ENCODE measurements at places on chromosomes 12 and 14.
A peak's percentile ranks its signal among the peaks of the same experiment; 100 is the strongest.

DNA sequence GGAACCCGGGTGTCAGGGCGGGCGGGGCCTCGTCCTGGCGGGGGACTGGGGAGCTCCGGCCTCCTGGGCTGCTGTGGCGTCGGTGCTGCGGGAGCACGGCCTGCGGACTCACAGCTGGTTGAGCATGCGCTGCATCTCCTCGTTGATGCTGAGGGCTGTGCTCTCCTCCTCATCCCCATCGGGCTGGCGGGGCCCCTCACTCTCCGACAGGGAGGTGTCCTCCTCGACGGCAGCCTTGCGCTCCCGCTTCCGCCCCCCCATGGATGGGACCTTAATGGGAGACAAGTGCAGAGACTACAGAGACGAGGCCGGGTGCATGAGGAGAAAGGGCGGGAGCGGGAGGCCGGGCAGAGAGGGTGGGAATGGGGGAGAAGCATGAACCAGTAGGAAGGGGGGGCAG lies 7.3 kb downstream of the IFFO1 start:
- no peak for DNase-seq

DNA sequence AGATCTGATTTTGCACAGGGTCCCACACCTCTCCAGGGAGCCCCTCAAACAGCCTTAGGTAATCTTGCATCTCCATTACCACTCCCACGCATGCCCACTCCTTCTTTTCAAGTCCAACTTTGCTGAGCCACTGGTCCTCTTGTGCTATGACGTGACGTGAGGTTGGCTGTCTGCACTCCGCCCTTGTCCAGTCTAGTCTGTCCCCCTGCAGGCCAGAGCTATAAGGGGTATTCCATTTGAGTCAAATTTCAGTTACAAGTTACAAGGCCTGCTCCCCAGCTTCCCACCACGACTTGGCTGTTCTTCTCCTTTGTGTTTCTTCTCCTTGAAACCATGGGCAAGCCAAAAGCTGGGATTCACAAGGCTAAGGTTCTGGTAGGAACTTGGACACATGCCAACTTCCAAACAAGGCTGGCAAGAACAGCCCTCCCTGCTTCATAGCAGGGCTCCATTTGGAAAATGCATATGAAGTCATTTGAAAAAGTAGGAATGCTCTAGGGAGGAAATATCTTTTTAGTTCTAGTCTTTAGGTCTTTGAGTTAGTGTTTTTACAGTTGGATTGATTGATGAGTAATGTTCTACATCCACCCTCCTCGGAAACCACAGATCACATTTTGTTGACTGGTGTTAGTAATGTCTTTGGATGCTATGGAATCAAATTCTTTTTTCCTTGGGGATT lies 49.1 kb downstream of the KCNA1 start:
- no peak for DNase-seq

DNA sequence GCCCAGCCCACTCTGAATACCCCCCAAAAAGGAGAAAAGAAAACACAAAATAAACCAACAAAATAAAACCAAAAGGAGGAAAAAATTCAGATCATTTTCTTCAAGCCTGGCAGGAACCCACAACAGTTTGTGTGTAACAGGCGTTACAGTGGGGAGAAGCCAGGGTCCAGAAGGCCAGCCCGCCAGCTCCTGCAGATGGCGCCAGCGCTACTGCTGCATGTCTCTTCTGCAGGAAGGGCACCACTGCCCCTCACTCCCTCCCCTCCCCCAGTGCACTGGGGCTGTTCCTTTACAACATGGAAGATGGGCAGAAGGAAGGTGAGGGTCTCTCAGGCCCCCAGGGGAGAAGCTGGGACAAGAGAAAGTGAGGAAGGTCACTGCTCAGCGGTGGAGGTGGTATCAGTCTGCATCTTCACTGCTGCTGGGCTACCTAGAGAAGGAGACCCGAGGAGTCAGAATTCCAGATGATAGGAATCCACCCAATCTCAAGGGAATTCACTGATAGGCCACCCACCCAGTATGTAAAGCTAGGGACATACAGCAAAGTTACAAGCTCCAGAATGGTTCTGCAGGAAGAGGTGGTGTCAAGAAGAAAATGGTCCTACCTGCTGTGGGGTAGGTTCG lies 2.3 kb upstream of the NOP2 start:
- DNase-seq = no peak

- no peak for DNase-seq
Observed at GRCh38 chr14:99118046-99118721, 153.8 kb downstream of the BCL11B start.

DNA sequence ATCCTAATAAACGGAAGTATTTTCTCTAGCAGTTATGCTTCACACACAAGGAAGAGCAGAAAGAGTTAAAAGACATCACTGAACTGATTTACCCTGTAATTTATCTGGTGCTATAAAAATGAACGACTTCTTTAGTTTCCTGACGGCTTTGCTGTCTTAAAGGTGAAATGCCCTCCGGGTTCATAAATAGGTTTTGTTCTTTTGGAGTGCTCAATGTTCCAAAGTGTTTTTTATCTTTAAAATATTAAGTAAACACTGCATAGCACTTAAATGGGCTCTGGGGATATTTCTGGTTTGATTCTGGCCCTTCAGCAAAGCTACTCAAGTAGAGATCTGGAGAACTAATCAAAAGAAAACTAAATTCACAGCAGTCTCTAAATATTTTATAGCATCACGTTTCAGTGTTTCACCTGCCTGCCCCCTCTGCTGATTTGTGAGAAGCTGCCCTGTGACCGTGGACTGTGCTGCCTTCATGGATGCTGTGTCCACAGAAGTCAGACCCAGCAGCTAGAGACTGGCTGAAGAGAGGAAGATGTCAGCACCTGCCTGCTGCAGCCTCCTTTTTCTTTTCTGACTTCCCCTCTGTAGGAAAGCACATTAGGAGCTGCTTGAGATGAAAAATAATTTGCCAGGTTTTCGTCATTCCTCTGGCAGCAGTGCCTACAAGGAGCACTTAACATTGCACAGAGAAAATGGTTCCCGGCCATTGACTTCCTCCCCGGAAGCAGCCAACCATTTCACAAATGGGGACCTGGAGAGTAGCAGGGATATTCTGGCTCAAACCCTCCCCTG lies 205.1 kb upstream of the FSCB start:
- DNase-seq = no peak

- DNase-seq = no peak
Observed at GRCh38 chr14:31855262-31855661, 221.8 kb upstream of the ARHGAP5 start.

- DNase-seq = no peak
Observed at GRCh38 chr14:85060121-85060520, 469.8 kb upstream of the FLRT2 start.

- DNase-seq = peak; percentile 50
Observed at GRCh38 chr12:452667-453210, 7.0 kb upstream of the B4GALNT3 start.

DNA sequence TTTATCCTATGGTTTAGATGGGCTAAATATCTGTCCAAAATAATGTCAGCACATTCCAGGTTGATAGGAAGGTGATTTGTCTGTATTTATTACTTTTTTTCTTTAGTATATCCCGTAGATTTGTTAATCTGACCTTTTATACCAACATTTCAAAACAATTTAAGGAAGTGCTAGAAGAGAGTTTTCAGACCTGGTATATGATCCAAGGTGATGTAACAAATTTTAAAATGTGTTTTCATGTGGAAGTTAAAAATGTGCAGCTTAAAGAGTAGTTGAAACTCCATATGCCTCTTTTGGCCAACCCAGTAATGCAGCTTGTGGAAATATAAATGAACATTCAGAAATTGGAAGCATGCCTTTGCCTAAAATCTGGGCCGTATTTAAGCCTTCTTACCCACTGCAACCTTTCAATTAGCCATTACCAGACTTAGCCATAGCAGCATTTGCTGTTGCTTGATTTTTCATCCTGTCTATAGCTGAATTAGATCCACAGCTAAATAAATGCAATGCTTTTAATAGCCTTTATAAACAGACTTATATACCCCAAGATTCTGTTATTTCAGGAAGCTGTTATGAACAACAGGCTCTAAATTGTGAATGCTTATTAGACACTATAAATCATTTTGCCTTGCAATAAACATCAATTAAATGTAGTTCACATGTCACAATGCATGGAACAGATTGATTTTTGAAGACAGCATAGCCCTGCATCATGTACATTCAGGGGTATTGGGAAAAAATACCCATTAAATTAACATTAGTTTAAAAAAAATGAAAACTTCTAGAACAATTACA lies 271.2 kb downstream of the PDZRN4 start:
- no peak for DNase-seq

DNA sequence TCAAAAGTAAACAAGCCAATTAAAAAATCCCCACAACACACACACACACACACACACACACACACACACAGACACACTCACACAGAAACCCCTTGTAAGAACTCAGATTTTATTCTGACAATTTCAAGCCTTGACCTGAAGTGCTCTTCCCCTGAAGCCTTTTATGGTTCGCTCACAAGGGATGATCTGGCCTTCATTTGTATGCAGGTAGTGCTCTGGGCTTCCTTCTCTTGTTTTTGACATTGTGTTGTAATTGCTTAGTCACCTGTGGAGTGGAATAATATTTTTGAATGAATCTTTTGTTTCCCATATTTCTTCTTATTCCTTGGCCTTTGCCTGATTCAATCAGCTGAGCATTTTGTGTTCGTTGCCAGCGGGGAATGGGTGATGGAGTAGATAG lies 83.3 kb upstream of the CSRP2 start:
- no peak for DNase-seq

- DNase-seq = peak; percentile 25
Observed at GRCh38 chr12:96237465-96238077, 43.4 kb downstream of the ELK3 start.

DNA sequence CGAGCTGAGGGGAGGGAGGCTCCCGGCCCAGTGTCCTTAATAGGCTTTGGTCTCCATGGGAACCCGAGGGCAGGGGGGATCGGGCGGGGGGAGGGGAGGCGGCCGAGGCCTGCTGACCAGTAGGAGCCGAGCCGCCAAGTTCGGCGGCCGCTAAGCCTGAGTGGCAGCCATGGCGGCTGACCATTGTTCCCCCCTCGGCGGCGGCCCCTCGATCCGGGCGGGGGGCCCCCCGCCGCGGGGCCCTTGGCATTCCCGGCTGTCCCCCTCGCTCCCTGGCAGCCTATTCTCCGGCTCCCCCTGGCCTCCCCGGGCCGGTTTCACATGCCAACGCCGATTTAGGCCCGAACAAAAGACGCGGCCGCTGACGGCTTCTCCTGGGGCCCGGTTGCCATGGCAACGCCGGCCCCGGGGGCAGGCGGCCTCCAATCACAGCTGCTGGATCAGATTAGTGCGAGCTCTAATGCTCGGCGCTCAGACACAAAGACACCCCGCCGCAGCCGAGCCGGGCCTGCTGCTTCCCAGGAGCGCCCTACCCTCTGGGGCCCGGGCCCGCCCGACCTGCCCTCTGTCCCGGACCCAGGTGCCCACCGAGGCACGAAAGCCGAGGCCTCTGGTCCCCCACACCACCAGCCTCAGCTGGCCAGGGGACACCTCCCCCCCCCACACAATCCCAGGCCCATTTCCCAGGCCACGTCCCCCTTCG lies 7.3 kb downstream of the MSI1 start:
- DNase-seq = no peak

GRCh38 chr12:79841248-79841877 lies 93.5 kb downstream of the PPP1R12A start:
- no peak for DNase-seq

DNA sequence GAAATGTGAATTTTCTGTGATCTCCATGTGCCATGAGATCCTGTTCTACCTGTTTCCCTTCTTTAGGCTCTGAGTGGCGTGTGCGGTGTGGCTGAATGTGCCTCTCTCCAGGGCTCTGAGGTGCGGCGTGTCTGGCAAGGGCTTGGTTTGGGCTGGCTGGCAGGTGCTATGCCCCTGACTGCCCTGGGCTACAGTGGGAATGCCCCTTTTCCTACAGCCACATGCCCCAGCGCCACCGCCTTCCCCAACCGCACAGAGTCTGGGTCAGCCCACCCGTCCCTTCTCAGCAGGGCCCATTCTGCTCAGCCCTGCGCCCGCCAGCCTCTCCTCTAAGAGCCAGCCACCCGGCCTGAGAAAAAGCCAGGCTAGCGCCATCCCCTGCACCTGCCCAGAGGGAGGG lies 24.7 kb downstream of the BTBD6 start:
- no peak for DNase-seq

GRCh38 chr12:10369557-10370415 lies 20.1 kb downstream of the KLRK1 start:
- DNase-seq = no peak

- DNase-seq = no peak
Observed at GRCh38 chr12:117002051-117002817, 91.5 kb downstream of the FBXW8 start.

- no peak for DNase-seq
Observed at GRCh38 chr12:124758266-124759220, 105.1 kb downstream of the SCARB1 start.

- DNase-seq = no peak
Observed at GRCh38 chr14:63438065-63438757, 105.0 kb downstream of the PPP2R5E start.

- no peak for DNase-seq
Observed at GRCh38 chr14:74574090-74574433, 38.0 kb downstream of the LTBP2 start.

- DNase-seq = no peak
Observed at GRCh38 chr12:123898673-123899072, 74.0 kb downstream of the CCDC92 start.

DNA sequence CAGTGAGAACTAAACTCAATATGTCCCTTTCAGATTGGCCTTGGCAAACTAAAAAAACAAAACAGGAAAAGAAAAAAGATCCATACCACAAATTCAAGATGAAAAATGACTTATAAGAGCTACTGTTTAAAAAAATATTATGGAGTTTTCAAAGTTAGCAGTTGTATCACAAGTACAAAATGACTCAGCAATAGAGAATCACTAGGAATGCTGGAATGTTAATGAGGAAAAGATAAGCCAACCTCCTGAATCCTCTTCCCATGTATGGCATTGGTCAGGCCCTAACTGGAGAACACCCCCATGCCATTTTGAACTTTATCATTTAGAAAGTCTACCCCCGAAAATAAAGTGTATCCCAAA lies 62.2 kb downstream of the PPP1R36 start:
- DNase-seq = no peak

- no peak for DNase-seq
Observed at GRCh38 chr14:58872061-58872460, 234.3 kb downstream of the DACT1 start.
